Stomach (tissue), 19 donors: ENCODE measurements at places on chromosomes 1 and 21. TPM values are rescaled to one million over a fixed set of nuclear protein-coding genes. Genes with fewer than 3 reads are reported as not detected.

- peak; percentile 54 for DNase-seq
Observed at GRCh38 chr1:46489638-46490405, at the start of gene DMBX1. TSS of gene DMBX1 (plus strand) at chr1:46489836. CDS start at chr1:46507011, 17,175 bp downstream.

DNA sequence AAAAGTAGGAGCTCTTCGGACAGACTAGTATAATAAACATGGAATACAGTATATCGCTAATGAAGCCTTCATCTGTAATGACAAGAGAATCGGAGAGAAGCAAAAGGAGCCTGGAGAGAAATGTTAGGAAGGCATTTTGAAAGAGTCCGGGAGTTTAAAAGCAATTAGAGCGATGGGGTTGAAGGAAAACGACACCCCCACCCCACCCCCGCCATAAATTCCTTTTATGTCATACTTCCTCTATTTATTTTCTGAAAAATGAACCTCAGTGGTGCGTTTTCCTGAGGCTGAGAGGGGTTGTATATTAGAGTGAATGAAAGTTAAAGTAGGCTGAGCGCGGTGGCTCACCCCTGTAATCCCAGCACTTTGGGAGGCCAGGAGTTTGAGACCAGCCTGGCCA lies 635 bp upstream of the APH1A start:
- DNase-seq, result no peak

Gene OR2T35
- polyA plus RNA-seq, result not detected

Gene DMRTA2
- 1.6 TPM for polyA plus RNA-seq

DNA sequence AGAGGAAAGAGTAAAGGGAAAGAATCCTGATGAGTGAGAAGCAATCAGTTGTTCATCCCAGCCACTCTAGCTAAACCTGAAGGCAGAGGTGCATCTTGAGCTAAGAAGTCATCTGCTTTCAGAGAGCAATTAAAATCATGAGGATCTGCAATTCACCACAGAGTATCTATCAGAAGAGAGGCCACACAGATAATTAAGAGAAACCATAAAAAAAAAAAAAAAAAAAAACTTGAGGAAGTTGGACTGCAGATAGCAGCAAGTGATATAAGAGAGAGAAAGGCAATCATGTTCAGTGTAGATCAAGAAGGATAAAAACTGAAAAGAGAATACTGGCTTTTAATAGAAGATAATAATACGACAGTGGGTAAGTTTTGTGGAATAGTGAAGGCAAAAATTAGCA lies 17.7 kb downstream of the FOXJ3 start:
- no peak for DNase-seq

Gene LMX1A
- polyA plus RNA-seq, result not detected

DNA sequence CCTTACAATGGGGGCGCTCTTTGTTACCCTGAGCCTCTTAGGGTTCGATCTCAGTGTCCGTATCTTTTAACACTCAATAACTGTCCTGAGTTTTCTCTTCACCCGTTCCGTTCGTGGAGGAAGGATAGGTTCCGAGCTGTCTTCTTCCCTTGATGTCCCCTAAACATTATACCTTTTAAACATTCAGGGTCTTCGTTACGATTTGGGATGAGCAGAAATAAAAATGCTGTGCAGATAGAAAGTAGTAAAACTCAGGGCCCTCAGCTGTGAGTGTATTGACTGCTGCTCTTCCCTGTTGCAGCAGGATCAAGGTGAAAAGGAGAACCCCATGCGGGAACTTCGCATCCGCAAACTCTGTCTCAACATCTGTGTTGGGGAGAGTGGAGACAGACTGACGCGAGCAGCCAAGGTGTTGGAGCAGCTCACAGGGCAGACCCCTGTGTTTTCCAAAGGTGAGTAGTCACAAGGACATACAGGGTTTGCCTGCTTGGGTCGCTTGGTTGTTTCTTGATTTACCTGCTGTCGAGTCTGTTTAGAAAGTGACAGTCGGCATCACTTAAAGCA lies 784 bp downstream of the RPL11 start:
- peak; percentile 23 for DNase-seq

Gene DNASE2B
- 0.20 TPM for polyA plus RNA-seq

- no peak for DNase-seq
Observed at GRCh38 chr1:49098866-49099265, 322.2 kb upstream of the BEND5 start.

Gene PPIAL4G
- not detected for polyA plus RNA-seq
